H9 (cell line): ENCODE measurements at places on chromosomes 1 and 21.

DNA sequence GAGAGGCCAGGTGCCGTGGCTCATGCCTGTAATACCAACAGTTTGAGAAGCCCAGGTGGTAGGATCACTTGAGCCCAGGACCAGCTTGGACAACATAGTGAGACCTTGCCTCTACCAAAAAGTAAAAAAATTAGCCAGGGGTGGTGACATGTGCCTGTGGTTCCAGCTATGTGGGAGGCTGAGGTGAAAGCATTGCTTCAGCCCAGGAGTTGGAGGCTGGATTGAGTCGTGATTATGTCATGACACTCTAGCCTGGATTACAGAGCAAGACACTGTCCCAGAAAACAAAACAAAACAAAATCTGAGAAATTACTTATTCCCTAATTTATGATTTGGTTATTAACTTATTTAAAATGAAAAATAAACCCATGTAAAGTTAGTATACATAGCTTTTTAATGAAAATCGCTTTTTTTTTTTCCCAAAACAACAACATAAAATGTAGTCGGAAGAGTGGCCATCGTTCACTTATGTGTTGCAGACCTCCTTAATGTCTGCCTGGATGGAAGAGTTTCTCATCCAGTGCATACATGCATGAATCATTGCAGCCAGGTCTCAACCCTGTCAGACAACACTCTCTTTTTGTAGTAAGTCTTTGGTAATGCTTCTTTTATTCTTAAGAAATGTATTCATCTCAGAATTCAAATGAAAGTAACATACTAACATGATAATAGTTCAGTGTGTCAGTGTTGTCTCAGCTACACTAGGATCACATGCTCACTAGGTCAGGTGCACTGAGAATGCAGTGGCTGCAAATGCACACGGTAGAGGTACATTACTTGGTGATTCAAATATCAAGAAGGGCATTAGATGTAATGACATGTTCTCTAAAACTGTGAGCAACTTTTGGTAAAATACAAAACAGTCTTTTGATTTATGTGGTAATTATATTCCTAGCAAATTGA, 28.0 kb downstream of the ITSN1 start:
- DNase-seq, result no peak

DNA sequence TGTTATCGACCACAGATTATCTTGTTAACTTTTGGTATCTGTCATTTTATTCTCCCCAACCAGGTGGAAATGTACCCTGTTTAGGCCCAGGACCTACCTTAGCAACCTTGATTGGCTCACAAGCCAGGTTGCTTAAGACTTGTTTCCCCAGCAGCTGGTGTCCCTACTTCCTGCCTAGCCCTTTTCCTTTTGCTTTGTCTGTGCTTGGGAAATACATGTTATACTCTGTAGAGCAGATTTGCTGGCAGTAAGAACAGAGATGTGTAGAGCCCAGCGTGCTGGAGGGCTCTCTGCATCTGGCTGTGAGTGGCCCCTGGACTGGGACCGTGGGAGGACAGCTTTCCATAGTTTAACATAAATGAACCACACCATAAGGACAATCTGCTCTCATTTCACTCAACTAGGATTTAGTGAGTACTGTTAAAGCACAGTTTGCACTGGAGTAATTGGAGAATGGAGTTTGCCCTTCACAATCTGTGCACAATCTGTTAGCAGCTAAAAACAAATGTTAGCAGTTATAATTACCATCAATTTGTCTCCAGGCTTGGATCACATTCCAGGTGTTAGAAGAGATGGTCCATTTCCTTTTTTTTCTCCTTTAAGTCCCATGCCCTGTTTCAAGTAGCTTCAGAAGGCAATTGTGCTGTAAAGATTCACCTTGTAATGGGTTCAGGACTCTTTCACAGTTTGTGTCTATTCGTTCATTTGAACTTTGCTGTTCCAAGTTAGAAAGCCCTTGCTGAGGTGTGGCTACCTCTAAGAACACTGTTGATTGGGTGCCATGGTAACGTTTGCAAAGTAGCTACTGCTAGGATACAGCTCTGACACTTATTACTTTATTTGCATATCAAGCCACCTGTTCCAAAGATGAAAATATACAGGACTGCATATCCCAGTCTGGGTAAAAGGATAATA, at the start of gene APOBEC4:
TSS of gene APOBEC4 (minus strand) at position 770 of the 915 bp plus-strand sequence. CDS start 4,535 bp downstream, outside the sequence.
- no peak for DNase-seq

- no peak for DNase-seq
These were observed 198.0 kb upstream of the ZP4 start for GRCh38 chr1:238088560-238089290.

- no peak for DNase-seq
These were observed 22.9 kb upstream of the DISP3 start for GRCh38 chr1:11455967-11456570.

- DNase-seq, result no peak
These were observed 2.4 kb downstream of the CD84 start for GRCh38 chr1:160576884-160577283.

GRCh38 chr1:232293361-232293760, 336.6 kb downstream of the SIPA1L2 start:
- no peak for DNase-seq

DNA sequence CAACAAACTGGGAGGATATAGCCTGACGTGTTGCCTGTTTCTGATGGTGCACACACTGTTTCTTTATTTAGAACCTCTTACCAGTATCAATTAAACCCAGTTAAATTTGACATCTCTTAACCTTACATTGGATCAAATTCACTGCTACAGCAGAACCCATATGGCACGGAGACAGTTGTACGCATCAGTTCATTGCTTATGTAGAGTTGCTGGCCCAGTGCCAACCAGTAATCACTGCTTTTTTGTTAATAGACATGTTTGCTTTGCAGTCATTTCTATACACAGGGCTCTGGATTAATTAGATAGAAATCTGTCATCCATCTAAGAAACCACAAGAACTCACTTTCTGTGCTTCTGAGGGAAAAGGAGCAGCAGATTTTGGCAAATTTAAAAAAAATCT, 154.0 kb downstream of the RWDD3 start:
- no peak for DNase-seq
